ENCODE measurements at places on chromosomes 5 and 9.

GRCh38 chr9:4464911-4465513 is 25.3 kb upstream of the SLC1A1 start:
- no peak for DNase-seq

DNA sequence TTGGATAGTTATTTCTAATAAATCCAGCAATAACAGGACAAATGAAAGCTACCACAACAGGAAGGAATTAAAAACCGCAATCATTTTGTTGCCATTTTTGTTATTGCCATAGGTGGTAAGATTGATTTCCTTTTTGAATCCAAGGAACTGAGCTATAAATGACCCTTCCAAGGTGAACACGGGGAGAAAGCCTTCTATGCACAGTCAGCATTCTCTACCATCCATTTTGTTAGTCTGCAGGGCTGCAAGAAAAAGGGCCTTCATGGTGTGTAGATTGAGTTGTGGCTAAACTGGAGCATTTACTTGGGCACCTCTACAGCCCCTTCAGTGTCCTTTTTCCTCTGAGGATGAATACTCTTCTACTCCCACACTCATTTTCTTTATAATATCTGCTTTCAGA is 18.6 kb upstream of the REEP5 start:
- no peak for DNase-seq

DNA sequence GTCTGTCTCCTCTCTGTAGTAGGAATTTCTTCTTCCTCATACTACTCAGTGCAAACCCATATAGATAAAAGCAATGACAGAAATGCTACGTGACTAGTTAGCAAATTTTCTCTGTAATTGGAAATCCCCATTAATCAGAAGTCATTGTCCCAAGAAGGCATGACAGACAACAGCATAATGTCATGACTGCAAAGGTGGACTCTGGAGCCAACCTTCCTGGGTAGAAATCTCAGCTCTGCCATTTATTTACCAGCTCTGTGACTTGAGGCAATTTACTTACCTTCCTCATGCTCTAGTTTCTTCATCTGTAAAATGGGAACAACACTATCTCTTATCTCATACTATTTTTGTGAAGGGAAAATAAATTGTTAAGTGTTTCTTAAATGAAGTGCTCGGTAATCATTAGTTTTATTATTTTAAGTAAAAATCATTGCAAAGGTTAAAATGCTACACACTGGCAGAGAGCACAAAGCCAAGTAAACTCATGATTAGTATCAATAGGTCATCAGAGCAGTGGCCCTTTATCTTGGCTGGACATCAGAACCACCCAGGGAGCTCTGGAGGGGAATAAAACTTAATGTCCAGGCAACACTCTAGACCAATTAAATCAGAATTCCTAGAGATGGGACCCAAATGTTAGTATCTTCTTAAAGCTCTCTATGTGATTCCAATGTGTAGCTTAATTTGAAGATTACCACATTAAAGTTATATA is 43.8 kb upstream of the FST start:
- no peak for DNase-seq

GRCh38 chr5:19104948-19105347 is 883.1 kb downstream of the CDH18 start:
- DNase-seq, result no peak

- DNase-seq, result no peak
These were observed 20.8 kb upstream of the FLT4 start for GRCh38 chr5:180670157-180670556.

GRCh38 chr9:124332361-124333202 is 74.8 kb downstream of the NEK6 start:
- DNase-seq, result no peak

DNA sequence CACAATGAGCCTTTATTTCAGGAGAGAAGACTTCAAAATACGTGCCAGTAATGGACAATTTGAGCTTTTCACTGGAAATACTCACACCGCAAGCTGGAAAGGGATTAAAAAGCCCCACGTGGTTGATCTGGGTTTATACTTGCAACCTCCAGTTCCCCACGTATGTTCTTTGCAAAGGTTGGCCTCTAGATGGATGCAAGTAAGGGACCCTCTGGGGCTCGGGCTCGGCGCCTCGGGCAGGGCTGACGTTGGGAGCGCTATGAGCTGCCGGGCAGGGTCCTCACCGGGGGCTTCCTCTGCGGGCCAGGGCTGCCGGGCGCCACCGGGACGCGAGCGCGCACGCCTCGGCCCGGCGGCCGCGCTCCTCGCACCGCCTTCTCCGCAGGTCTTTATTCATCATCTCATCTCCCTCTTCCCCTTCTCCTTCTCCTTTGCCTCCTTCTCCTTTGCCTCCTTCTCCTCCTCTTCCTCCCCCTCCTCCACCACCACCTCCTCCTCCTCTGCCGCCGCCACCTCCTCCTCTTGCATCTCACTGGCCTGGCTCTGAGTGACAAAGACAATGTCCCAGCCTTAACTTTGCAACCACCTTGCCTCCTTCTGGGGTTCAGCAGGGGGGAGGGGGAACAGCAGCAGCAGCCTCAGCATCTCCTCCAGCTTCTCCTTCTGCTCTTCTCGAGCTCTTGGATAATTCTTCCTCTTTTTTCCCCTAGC is 701 bp upstream of the ZNF462 start:
- DNase-seq, result peak; percentile 8

GRCh38 chr9:135804581-135805421 is 102.5 kb downstream of the CAMSAP1 start:
- no peak for DNase-seq

All from stimulated activated CD4-positive, alpha-beta T cell treated with anti-CD3 and anti-CD28 coated beads, Interleukin-15, amount 100 ng/mL, for 24 hours (primary cell).